Activated CD4-positive, alpha-beta T cell treated with anti-CD3 and anti-CD28 coated beads for 36 hours (primary cell): ENCODE measurements at places on chromosomes 1 and 21. TPM values are rescaled to one million over a fixed set of nuclear protein-coding genes. Genes with fewer than 3 reads are reported as not detected.

CD1B gene
- total RNA-seq = not detected

SLC25A33 gene
- total RNA-seq = 6.1 TPM

KCNA2 gene
- 0.37 TPM for total RNA-seq

NTMT2 gene
- not detected for total RNA-seq

NTRK1 gene
- 4.4 TPM for total RNA-seq

LY9 gene
- total RNA-seq = 10.0 TPM

AMPD2 gene
- total RNA-seq = 73.5 TPM

KRTAP7-1 gene
- not detected for total RNA-seq

PEX11B gene
- total RNA-seq = 26.4 TPM

CASQ2 gene
- not detected for total RNA-seq

ACTA1 gene
- total RNA-seq = not detected

KCNA3 gene
- 20.0 TPM for total RNA-seq

CCDC27 gene
- total RNA-seq = not detected

ID3 gene
- total RNA-seq = 43.9 TPM
